ENCODE measurements at places on chromosomes 5 and 9.

DNA sequence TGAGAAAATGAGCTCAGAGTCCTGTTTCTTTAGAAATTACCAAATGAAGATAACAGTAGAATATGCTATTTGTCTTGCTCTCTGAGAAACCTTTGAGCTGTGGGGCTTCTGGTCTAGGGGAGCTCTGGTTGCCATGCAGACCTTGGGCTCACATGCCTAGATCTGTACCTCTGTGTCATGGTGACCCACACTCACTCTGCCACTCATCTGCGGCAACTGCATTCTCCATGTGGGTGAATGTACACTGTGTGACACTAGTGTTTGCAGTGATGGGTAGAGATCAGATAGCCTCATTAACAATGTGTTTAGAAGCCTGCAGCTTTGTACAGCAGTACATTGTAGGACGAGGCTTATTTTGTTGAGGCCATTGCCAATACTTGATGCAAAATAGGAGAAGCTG lies 521.2 kb downstream of the CHSY3 start:
- DNase-seq = no peak

- no peak for DNase-seq
These were observed 358.1 kb downstream of the CDK5RAP2 start for GRCh38 chr9:120221844-120222243.

GRCh38 chr5:126108470-126108869 lies 314.7 kb upstream of the GRAMD2B start:
- no peak for DNase-seq

DNA sequence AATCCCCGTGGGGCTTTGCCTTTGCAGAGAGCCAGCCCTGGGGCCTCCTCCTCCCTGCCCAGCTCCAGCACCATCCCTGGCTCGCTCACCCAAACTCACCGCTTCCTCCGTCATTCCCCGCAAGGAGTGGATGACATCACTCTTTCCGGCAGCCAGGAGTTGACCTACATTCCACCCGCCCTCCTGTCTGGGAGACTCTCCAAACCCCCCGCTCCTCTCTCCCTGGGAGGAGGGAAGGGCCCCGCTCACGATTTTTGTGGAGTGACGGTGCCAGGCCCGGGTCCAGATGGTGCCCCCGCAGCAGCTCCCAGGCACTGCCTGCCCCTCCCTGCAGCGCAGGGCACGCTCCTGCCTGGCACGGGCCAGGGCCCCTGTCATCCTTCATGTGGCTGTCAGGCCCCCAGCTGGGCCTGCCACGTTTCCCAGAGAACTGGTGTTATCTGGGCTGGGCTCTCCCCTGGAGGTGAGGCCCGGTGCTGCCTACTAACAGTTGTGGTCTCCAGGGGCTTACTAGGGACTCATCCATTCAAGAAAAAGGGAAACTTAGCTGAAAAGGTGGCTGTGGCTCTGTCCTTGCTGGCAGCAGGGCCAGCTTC lies 52.3 kb downstream of the NTNG2 start:
- no peak for DNase-seq

DNA sequence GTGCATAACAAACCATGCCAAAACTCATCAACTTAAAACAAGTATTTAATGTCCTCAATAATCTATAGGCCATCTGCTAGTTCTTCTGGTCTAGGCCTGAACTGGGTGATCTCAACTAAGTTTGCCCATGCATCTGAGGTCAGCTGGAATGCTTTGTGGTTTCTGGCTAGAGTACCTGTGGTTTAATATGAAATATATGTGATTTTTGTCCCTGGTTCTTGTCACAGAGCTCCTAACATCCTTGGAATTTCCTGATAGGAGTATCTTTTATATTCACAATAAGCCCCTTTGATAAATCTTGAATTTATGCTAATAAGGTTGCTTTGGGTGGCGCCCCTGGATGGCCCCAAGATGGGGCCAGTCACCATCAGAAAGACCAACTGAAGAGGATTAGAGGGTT lies 535.9 kb downstream of the DNAH5 start:
- no peak for DNase-seq

DNA sequence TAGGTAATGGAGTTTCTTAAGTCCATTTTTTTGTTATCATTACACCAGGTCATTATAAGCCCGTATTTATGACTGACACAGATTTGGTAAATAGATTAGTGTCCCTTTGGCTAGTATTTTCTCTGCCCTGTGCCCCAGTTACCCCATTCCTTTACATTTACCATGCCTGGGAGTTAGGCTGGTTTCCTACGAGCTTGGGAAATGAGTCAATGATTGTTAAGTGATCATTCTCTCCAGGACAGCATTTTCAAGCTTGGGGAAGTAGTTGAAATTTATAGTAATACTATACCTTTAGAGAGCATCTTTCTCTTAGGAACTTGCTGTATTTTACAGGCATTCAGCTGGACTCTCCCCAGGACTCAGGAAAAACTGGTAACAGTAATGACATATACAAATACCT lies 573.1 kb downstream of the TLE4 start:
- DNase-seq = no peak

GRCh38 chr5:111595425-111595824 lies 83.1 kb upstream of the STARD4 start:
- DNase-seq = no peak
